ENCODE measurements at places on chromosomes 13 and 19.

GRCh38 chr19:3274942-3275582, 50.6 kb downstream of the CELF5 start:
- DNase-seq, result peak; percentile 46

GRCh38 chr19:16021796-16022195, 54.5 kb upstream of the TPM4 start:
- DNase-seq, result no peak

DNA sequence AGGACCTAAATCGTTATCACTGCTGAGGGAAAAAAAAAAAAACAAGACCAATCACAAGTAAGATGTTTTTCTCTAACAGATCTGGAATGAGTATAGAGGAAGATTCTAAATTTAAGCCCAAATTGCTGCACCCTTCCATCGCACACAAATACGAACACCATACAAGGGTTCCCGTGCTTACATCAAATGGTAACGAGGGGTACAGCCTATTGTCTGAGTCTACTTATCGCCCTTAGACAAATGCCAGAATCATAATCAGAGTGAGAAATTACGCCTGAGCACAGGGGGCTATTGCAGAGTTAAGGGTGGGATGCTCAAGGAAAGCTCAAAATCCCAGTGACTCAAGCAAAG, 603 bp downstream of the ZC3H13 start:
- no peak for DNase-seq

- no peak for DNase-seq
Observed at GRCh38 chr19:28168557-28168956, 1044.4 kb downstream of the UQCRFS1 start.

DNA sequence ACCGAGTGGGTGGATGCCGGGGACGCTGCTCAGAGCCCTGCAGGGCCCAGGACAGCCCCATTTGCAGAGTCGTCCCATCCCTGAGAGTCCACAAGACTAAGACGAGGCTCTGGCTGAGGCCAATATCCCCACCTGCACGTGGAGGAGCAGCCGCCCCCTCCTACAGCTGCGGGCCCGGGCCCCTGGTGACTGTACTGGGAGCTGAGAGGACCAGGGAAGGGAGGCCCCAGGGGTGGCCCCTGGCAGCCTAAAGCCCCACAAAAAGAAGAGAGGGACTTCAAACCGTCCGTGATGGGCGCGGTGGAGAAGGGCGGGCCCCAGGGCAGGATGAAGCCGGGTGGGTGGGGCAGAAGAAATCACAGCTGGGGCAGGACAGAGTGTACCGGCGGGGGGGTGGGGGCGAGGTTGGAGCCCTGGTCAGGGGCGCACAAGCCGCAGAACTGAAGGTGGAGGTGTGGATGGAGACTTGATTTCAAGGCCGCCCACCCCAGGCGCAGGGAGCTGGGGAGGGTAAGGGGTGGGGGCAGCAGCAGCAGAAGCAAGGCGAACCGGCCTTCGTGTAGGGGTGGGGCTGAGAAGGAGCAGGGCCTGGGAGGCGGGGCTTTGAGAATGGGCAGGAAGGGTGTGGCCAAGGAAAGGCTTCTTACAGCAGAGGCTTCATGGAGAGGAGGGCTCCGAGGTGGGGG, 12.9 kb downstream of the CFD start:
- DNase-seq, result no peak

DNA sequence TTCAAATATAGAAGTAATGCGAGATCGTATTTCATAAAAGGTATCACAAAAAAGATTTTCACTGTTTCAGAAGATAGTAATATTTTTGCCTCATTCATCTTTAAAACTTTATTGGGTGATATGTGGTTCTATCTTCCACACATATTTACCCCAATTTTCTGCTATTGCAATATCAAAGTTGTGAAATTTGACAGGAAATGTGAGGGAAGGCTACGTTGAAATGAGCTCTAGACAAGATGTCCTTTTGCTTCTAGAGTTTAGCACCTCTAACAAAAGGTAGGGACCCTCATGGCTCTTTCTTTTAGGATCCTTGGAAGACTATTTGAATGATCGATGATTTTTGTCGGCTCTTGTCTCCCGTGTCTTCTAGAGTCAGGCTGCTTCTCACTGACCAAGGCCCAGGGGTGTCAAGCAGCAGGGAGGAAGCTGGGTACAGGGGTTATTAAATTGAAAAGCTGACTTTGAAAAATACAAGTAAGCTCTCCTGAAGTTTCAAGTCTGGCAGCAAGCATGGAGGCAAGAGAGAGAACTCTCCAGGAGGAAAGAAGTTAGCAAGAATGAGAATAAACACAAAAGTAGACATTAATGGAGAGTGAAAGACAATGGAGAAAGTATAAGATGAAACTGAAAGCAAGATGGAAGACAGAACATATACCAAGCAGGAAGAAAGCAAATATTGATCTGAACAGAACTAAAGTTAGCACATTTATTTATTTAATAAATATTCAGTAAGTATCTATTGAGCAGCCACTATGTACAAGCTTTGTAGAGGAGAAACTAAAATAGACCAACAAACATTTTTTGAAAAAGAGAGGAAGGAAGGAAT, 73.4 kb downstream of the RUBCNL start:
- DNase-seq, result no peak

DNA sequence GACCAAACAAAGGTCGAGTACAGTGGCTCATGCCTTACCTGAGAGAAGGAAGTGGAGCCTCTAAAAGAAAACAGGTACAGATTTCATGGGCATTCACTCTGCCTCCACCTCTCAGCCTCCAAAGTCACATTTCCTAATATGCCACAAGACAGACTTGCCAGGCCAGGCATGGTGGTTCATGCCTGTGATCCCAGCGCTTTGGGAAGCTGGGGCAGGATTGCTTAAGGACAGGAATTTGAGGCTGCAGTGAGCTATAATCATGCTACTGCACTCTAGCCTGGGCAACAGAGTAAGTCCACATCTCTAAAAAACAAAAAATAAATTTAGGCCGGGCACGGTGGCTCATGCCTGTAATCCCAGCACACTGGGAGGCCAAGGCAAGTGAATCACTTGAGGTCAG, 10.9 kb upstream of the DNMT1 start:
- no peak for DNase-seq

- DNase-seq, result no peak
Observed at GRCh38 chr19:44741258-44741731, 7.2 kb upstream of the BCL3 start.

- no peak for DNase-seq
Observed at GRCh38 chr13:34570698-34571353, 371.2 kb upstream of the NBEA start.

DNA sequence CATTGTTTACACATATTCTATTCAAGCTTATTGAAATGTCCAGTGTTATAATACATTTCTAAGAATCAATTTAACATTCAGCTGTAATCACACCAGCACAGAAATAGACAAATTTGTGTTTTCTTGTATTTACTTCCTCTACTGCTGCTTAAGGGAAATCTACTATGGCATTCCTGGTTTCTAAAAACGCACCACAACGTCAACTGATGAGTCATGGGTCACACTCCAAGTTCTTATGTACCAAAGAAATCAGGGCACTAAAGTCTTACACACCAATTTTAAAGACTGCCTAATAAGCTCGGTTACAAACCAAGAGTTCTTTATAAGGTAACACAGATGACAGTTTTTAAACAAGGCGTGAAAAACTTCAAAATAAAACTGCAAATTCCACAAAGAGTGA, 13.2 kb downstream of the LNX2 start:
- no peak for DNase-seq

GRCh38 chr13:113884821-113885220, 20.9 kb upstream of the GAS6 start:
- no peak for DNase-seq

DNA sequence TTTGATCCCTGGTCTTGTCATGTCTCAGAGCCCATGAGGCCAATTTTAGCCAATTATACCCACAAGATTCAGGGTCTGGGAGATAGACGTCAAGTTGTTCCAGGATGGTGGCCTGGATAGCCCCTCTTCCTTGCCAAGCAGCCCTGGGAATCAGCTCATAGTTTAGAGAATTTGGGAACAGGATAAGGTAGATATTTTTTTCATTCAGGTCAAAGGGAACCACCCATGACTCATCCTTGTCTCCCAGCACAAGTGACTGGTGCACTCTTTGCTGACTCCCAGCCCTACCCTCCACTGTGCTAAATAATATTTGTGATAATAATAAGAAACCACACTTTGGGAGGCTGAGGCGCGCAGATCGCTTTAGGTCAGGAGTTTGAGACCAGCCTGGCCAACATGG, 17.1 kb upstream of the S1PR4 start:
- DNase-seq, result no peak

GRCh38 chr13:54183728-54184127, 1155.1 kb downstream of the OLFM4 start:
- DNase-seq, result no peak

- DNase-seq, result no peak
Observed at GRCh38 chr13:19589312-19589711, 28.0 kb upstream of the TPTE2 start.

GRCh38 chr19:5960005-5961001, 17.6 kb downstream of the RANBP3 start:
- DNase-seq, result no peak

GRCh38 chr19:54461210-54461609, 2.4 kb downstream of the LENG9 start:
- no peak for DNase-seq

DNA sequence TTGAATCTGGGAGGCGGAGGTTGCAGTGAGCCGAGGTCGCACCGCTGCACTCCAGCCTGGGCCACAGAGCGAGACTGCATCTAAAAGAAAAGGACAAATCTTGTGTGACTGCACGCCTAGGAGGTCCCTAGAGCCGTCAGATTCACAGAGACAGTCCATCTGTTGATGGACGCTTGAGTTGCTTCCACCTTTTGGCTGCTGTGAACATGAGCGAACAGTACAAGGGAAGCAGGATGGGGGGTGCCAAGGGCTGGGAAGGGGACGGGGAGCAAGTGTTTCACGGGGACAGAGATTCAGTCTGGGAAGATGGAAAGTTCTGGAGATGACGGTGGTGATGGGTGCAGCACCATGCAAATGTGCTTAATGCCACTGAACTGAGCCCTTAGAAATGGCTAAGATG, 78.7 kb downstream of the GNG7 start:
- no peak for DNase-seq

DNA sequence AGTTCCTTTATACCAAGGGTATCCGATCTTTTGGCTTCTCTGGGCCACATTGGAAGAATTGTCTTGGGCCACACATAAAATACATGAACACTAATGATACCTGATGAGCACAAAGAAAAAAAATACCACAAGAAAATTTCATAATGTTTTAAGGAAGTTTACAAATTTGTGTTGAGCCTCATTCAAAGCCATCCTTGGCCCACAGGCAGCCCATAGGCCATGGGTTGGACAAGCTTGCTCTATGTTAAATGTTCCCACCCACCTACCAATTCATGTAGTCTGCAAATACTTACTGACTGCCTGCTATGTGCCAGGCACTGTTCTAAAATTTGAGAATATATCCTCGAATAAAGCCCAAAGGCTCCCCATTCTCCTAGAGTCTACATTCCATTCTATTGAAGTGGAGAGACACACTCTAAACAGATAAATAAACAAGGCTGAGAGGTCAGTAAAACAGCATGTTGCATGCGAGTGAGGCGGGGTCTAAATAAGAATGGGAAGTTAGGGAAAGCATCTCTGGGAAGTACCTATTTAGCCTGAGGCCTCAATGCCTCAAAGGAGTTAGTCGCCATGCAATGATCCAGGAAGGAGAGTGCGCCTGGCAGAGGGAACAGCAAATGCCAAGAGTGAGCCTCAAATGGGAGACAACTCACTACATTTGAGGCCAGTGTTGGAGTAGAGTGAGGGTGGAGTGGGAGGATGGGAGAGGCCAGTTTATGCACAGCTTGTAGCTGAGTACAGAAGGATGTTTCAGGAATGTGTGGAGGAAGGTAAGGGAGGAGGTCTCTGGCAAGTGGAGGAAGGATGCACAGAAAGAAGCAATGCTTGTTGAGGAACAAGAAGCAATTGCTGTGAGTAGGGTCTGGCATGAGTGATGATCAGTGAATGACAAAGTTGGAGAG, 52.5 kb upstream of the CLDN10 start:
- no peak for DNase-seq

GRCh38 chr13:74695021-74695800, 561.0 kb upstream of the KLF12 start:
- DNase-seq, result no peak

GRCh38 chr19:55579766-55580621, 654 bp downstream of the ZNF579 start:
- DNase-seq, result peak; percentile 30

DNA sequence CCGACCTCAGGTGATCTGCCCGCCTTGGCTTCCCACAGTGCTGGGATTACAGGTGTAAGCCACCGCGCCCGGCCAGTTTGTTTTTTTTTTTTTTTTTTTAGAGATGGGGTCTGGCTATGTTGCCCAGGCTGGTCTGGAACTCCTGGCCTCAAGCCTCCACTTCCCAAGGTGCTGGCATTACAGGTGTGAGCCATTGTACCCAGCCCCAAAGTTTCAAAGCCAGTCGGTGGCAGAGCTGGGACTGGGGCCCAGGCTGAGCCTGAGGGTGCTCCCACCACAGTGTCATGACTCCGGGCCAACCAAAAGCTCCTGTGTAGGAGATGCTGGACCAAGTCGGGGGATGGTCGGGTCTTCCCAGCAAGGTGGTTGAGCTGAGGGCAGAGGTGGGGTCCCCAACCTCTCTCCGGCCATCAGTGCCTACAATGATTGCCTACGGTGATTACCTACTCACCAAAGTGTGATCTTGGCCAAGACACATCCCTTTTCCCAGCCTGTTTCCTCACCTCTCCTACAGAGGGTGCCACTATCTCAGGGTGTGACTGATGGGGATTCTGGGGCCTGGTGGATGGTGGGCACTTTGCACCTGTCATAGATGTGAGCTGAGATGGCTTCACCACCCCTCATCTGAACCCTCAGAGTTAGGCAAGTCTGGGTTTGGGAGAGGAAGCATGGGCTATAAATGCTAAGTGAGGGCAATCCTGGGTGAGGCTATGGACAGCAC, 5.9 kb upstream of the SAMD1 start:
- DNase-seq, result no peak

GRCh38 chr19:49672131-49672919, 4.7 kb upstream of the PRMT1 start:
- DNase-seq, result peak; percentile 45

DNA sequence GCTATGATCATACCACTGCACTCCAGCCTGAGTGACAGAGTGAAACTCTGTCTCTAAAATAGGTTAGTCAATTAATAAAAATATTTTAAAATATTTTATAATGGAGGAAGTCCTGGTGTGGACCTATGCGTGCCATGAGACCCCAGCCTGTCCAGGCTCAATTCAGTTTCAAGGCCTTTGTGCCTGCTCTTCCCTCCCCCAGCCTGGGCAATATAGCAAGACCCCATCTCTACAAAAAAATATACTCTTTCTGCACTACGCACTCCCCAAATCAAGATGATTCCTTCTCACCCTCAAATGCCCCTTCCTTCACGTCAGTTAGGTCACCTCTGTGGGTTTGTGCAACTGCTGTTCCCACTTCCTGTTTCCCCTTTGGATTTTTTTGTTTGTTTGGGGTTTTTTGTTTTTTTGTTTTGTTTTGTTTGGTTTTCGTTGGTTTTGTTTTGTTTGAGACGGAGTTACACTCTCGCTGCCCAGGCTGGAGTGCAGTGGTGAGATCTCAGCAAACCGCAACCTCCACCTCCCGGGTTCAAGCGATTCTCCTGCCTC, 1.4 kb upstream of the HSH2D start:
- no peak for DNase-seq

GRCh38 chr19:4043401-4043800, 23.3 kb downstream of the ZBTB7A start:
- no peak for DNase-seq
